Pancreas (tissue), 10 donors: ENCODE measurements at places on chromosomes 1 and 21.
A peak's percentile ranks its signal among the peaks of the same experiment; 100 is the strongest.

DNA sequence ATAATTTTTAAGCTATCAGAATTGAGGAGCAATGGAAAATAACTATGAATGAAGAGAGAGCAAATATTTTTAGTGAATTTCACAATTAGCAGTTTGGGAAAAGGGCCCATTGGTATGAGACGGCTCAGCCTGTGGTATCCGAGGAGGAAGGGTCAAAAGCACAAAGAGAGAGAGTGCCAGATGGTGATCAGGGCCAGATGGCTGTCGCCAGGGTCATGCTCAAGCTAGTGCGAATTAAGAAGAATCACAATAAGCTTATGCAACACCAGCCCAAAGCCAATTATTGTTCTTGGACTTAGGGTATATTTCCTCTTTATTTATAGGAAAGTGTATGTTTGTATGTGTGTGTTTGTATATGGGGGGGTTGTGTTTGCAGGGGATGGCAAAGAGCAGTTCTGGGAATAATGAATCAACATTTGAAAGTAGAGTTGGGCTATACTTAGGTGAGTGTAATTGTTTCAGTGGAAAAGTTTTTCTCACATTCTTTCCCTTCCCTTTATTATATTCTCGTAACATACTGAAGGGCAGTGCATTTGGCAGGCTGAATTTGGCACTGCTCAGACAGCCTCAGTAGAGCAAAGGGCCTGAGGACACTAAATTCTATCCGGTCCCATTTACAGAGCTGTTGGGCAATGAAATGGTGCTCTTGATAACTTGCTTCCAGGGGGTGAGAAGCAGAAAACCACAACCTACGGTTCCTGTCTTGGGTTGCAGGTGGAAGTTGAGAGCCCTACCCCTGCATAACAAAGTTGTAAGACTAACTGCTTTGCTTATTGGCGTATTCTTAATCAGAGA, 19.5 kb upstream of the DDR2 start:
- peak overlapping the region; percentile 70 for H3K27ac ChIP-seq
- DNase-seq = peak; percentile 45
- H3K4me1 ChIP-seq = peaks cover 13% of the 10 kb centered on the region
- H3K36me3 ChIP-seq = no peaks in the 10 kb centered on the region
- no peaks in the 10 kb centered on the region for H3K27me3 ChIP-seq
- no peak overlapping the region for H3K4me3 ChIP-seq

DNA sequence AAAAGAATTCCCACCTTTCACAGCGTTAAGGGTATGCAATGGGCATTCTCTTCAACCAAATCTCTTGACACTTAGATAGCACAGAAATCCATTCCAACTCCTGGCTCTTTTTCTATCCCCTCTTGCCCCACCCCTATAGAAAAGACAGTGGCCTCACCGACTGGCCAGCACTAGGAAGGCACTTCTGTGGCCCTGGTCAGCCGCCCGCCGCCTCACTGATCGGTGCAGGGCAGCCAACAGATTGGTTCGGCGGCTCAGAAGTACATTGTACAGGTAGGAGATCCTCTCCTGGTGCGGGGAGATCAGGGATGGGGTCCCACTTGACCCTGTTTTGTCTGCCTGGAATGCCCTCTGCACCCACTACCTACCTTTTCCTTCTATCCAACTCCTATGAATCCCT, 9.3 kb downstream of the DCST2 start:
- no peaks in the 10 kb centered on the region for H3K4me1 ChIP-seq
- H3K27ac ChIP-seq = no peak overlapping the region
- H3K4me3 ChIP-seq = no peak overlapping the region
- DNase-seq = no peak

GRCh38 chr1:101111461-101111860, 85.9 kb upstream of the DPH5 start:
- no peaks in the 10 kb centered on the region for H3K27me3 ChIP-seq
- no peak overlapping the region for H3K27ac ChIP-seq

DNA sequence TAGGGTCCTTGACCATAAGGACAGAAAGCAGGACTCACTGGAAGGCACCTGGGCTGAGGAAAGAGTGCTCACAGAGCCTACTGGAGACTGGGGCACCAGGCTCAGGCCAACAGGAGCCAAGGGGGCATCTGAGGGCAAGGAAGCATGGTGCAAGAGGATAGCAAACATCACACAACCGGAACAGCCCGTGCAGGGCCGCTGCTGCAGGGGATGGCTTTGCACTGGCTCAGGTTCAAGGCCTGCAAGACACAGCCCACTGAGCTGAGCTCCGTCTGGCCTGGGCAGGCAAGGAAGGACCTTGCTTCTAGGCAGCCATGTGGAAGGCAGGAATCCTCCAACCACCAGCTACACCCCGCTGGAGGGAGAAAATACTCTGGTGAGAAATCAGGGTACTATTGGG, 59.8 kb upstream of the KIF26B start:
- H3K36me3 ChIP-seq = no peaks in the 10 kb centered on the region
- no peak overlapping the region for H3K27ac ChIP-seq
- no peaks in the 10 kb centered on the region for H3K4me1 ChIP-seq
- no peaks in the 10 kb centered on the region for H3K27me3 ChIP-seq
- no peak for DNase-seq

GRCh38 chr1:43484367-43484766, 30.6 kb upstream of the HYI start:
- H3K27ac ChIP-seq = no peak overlapping the region
- no peaks in the 10 kb centered on the region for H3K27me3 ChIP-seq
- no peak for DNase-seq
- no peaks in the 10 kb centered on the region for H3K4me1 ChIP-seq
- no peaks in the 10 kb centered on the region for H3K36me3 ChIP-seq

GRCh38 chr1:156574039-156574633, 1.8 kb upstream of the IQGAP3 start:
- H3K4me1 ChIP-seq = peaks cover 3% of the 10 kb centered on the region
- H3K36me3 ChIP-seq = no peaks in the 10 kb centered on the region
- no peak overlapping the region for H3K27ac ChIP-seq
- no peaks in the 10 kb centered on the region for H3K27me3 ChIP-seq

DNA sequence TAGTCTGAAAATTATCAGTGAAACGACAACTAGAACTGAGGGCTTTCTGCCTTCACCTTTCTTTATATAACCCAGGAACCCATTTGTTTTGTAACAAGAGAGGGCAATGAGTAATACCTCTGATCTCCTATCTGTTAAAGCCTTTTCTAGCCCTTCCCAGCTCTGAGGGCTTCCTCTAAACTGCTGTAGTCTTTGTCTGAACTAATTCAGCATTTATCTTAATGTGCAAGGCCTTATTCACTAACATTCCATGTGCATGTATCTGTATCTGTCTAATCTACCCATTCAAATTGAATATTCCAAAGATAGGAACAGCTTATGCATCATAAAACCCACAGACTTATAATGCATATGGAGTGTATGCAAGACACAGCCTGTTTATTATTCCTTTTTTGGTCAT, 167.1 kb downstream of the LYPLAL1 start:
- no peak overlapping the region for H3K27ac ChIP-seq
- H3K4me3 ChIP-seq = no peak overlapping the region
- no peaks in the 10 kb centered on the region for H3K4me1 ChIP-seq
- no peaks in the 10 kb centered on the region for H3K27me3 ChIP-seq
- no peak for DNase-seq

- peak overlapping the region; percentile 61 for H3K4me3 ChIP-seq
- no peaks in the 10 kb centered on the region for H3K27me3 ChIP-seq
- no peaks in the 10 kb centered on the region for H3K36me3 ChIP-seq
- no peaks in the 10 kb centered on the region for H3K4me1 ChIP-seq
Measured at GRCh38 chr1:32241001-32241763, 5.8 kb upstream of the FAM167B start.

DNA sequence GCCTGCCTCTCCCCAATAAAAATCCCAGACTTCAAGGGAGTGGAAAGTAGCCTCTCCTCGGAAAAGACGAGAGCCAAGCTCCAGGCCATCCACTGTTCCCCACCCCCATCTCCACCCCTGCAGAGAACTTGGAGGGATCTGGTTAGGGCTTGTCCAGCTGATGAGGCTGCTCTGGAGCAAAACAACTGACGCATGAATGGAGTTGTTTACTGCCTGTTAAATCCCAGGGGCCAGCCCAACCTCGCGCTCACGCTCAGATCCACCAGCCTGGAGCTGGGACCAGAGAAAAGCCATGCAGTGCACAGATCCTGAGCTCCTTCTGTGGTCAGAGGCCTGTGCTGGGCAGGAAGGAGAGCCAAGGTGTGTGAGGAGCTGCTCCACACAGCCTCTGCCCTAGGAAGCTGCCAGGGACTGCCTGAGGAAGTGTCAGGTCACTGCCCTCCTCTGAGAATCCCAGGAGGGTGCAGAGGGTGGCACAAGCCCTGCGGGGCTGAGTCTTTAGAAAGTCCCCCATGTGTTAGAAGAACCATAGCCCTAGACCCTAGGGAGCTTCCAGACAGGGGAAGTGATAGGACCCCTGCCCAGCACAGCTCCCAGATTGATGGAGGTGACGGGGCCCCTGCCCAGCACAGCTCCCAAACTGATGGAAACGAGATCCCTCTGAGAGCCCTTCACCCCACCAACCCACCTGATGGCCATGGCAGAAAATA, 109.0 kb upstream of the IPO9 start:
- H3K4me1 ChIP-seq = no peaks in the 10 kb centered on the region
- no peak for DNase-seq
- peak overlapping the region; percentile 2 for H3K27ac ChIP-seq
- H3K27me3 ChIP-seq = no peaks in the 10 kb centered on the region
- H3K36me3 ChIP-seq = no peaks in the 10 kb centered on the region

- no peak overlapping the region for H3K27ac ChIP-seq
- no peak for DNase-seq
- peaks cover 2% of the 10 kb centered on the region for H3K4me1 ChIP-seq
- H3K36me3 ChIP-seq = no peaks in the 10 kb centered on the region
- H3K4me3 ChIP-seq = no peak overlapping the region
Measured at GRCh38 chr1:205127646-205128045, 5.9 kb upstream of the RBBP5 start.

- DNase-seq = peak; percentile 43
- no peaks in the 10 kb centered on the region for H3K4me1 ChIP-seq
- H3K27me3 ChIP-seq = no peaks in the 10 kb centered on the region
- no peak overlapping the region for H3K4me3 ChIP-seq
- H3K36me3 ChIP-seq = no peaks in the 10 kb centered on the region
Measured at GRCh38 chr1:105914403-105914802, 1142.1 kb upstream of the PRMT6 start.

- no peaks in the 10 kb centered on the region for H3K4me1 ChIP-seq
- H3K27ac ChIP-seq = no peak overlapping the region
- H3K4me3 ChIP-seq = no peak overlapping the region
Measured at GRCh38 chr1:48858200-48858920, 81.7 kb upstream of the BEND5 start.

GRCh38 chr1:53258216-53258615, 19.9 kb upstream of the MAGOH start:
- no peak for DNase-seq
- no peak overlapping the region for H3K4me3 ChIP-seq
- H3K4me1 ChIP-seq = peaks cover 7% of the 10 kb centered on the region
- H3K27me3 ChIP-seq = no peaks in the 10 kb centered on the region

- H3K27ac ChIP-seq = no peak overlapping the region
- H3K4me3 ChIP-seq = no peak overlapping the region
- no peak for DNase-seq
Measured at GRCh38 chr1:6832531-6833188, 47.4 kb downstream of the CAMTA1 start.

- DNase-seq = peak; percentile 48
- H3K4me1 ChIP-seq = peaks cover 36% of the 10 kb centered on the region
- no peaks in the 10 kb centered on the region for H3K36me3 ChIP-seq
- H3K27me3 ChIP-seq = no peaks in the 10 kb centered on the region
Measured at GRCh38 chr1:236515443-236515958, 8.3 kb upstream of the LGALS8 start.

- H3K27me3 ChIP-seq = no peaks in the 10 kb centered on the region
- DNase-seq = no peak
- H3K4me1 ChIP-seq = no peaks in the 10 kb centered on the region
- H3K4me3 ChIP-seq = no peak overlapping the region
- H3K27ac ChIP-seq = no peak overlapping the region
- no peaks in the 10 kb centered on the region for H3K36me3 ChIP-seq
Measured at GRCh38 chr1:195278644-195279043, 1329.6 kb downstream of the KCNT2 start.

DNA sequence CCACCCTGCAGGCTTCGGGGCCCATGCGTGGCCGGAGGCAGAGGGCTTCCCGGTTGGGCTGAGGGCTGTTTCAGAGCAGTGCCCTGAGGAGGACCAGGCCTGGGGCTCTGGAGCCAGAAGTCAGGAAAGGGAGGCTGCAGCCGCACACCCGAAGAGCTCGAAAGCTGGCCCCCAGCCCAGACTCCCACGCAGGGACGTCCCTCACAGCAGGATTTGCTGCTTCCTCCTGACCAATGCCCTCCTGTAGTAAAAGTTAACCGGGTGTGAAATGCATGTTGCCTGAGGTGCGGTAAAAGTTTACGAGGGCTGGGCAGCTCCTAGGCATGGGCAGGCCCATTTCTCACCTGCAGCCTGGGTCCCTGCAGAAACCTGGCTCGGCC, 101.5 kb upstream of the ARHGEF16 start:
- H3K36me3 ChIP-seq = no peaks in the 10 kb centered on the region
- no peak overlapping the region for H3K4me3 ChIP-seq
- no peak for DNase-seq

DNA sequence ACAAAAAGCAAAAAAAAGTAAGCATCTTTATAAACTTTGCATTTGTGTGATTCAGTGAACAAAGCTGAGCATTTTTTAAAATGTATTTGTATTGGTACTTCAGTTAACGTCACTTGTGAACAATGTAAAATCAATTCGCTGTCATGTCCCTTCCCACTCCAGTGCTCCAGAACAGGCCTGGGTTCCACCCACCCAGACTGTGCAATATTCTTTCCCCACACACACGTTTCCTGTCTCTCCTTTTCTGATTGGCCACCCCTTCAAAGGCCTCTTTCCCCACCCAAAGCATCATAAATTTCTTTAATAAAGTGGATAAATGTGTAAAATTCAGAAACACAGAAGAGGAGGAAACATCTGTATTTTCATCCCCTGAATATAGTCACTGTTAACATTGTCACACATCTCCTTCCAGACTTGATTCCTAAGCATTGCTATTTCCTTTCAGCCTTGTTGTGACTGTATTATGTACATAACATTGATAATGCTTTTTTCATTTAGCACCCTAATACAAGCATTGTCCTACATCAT, 12.0 kb downstream of the CLEC20A start:
- H3K4me1 ChIP-seq = no peaks in the 10 kb centered on the region
- H3K4me3 ChIP-seq = no peak overlapping the region
- H3K27ac ChIP-seq = no peak overlapping the region
- no peaks in the 10 kb centered on the region for H3K36me3 ChIP-seq
- H3K27me3 ChIP-seq = no peaks in the 10 kb centered on the region

- DNase-seq = no peak
- H3K36me3 ChIP-seq = no peaks in the 10 kb centered on the region
- no peak overlapping the region for H3K4me3 ChIP-seq
- no peak overlapping the region for H3K27ac ChIP-seq
Measured at GRCh38 chr1:181356505-181357340, 126.6 kb upstream of the CACNA1E start.

DNA sequence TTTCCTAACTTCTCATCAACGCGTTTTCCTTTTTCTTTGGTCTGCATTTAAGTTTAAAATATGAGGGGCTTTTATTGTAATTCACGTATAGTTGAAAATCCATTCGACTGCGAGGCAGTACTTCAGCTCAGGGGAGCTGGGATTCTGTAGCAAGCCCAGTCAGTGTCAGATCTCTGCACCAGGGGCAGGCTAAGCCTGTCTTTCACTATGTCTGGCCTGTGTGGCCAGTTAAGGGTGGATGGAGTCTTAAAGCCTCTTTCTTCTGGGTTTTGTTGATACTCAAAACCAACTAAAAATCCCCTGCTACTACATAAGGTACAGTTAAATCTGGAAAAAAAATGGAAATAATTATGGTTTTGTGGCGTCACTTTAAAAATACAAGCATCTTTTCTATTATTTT, 124.7 kb downstream of the TYW3 start:
- no peaks in the 10 kb centered on the region for H3K27me3 ChIP-seq
- no peaks in the 10 kb centered on the region for H3K4me1 ChIP-seq

- no peak overlapping the region for H3K27ac ChIP-seq
- no peaks in the 10 kb centered on the region for H3K36me3 ChIP-seq
- no peak for DNase-seq
Measured at GRCh38 chr21:14121719-14122118, 89.0 kb downstream of the LIPI start.
